Activated CD4-positive, alpha-beta T cell treated with anti-CD3 and anti-CD28 coated beads, Interleukin-2, amount 10 ng/mL, durations not matched to agents 7 days and 5 days (primary cell): ENCODE measurements at places on chromosomes 6 and 20. TPM values are rescaled to one million over a fixed set of nuclear protein-coding genes. Genes with fewer than 3 reads are reported as not detected.

The GLP1R gene
- not detected for total RNA-seq

The KIF25 gene
- not detected for total RNA-seq

The COL9A3 gene
- not detected for total RNA-seq

- DNase-seq: no peak
- no peak overlapping the region for H3K4me3 ChIP-seq
- H3K27me3 ChIP-seq: no peaks in the 10 kb centered on the region
Observed at GRCh38 chr20:50886184-50886790, 45.0 kb downstream of the ADNP start.

The CAGE1 gene
- total RNA-seq: not detected

DNA sequence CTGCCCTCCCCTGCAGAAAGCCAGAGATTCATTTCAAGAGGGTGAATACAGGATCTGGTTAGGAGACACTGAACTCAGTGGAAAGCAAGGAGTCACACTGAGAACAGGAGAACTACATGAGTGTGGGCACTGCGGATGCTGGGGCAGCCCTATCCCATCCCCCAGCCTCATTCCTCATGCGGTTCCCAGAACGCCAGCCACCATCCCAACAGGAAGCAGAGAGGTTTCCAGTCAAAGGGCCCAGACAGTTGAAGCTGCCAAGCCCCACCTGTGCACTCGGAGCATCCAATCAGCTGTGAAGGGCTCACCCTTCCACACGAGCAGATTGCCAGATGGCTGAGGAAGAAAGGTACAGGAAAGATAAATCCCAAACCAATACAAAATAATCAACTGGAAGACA is 50.7 kb upstream of the PRND start:
- H3K4me3 ChIP-seq: no peak overlapping the region
- DNase-seq: no peak
- peaks cover 17% of the 10 kb centered on the region for H3K4me1 ChIP-seq
- no peak overlapping the region for H3K27ac ChIP-seq

- no peak overlapping the region for H3K4me3 ChIP-seq
- no peaks in the 10 kb centered on the region for H3K4me1 ChIP-seq
- no peak for DNase-seq
- peaks cover 3% of the 10 kb centered on the region for H3K27me3 ChIP-seq
Observed at GRCh38 chr20:46259260-46259859, 48.9 kb downstream of the CDH22 start.
